ENCODE measurements at places on chromosomes 5 and 9. TPM values are rescaled to one million over a fixed set of nuclear protein-coding genes. Genes with fewer than 3 reads are reported as not detected.
A peak's percentile ranks its signal among the peaks of the same experiment; 100 is the strongest.

DNA sequence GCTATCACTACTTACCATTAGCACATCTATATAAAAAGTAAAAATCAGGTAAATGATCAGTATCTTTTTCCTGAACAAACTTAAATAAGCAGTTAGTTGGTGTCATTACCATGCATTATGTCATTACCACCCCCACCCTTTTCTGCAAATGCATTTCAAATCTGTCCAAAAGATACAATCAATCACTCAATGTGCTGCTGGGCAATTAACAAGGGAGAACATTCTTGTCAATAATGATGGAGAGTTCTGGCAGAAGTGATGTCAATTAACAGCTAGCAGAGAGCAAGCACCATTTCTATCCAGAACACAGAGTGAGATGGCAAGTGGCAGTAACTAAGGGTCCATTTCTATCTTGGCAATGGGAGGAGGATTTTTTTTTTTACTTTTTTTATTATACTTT is 3.5 kb upstream of the PDE4D start:
- no peak for DNase-seq

DNA sequence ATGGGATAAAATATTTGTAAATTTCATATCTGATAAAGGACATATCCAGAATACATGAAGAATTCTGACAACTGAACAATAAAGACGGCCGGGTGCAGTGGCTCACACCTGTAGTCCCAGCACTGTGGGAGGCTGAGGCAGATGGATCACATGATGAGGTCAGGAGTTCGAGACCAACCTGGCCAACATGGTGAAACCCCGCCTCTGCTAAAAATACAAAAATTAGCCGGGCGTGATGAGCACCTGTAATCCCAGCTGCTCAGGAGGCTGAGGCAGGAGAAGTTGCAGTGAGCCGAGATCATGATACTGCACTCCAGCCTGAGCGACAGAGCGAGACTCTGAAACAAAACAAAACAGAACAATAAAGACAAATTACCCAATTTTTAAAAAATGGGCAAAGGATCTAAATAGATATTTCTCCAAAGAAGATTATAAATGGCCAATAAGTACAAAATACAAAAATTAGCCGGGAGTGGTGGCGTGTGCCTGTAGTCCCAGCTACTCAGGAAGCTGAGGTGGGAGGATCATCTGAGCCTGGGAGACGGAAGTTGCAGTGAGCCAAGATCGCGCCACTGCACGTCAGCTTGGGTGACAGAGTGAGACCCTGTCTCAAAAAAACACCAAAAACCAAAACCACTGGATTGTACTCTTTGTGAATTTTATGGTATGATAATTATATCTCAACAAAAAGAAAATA is 9.6 kb upstream of the NSD1 start:
- peak; percentile 43 for DNase-seq

DNA sequence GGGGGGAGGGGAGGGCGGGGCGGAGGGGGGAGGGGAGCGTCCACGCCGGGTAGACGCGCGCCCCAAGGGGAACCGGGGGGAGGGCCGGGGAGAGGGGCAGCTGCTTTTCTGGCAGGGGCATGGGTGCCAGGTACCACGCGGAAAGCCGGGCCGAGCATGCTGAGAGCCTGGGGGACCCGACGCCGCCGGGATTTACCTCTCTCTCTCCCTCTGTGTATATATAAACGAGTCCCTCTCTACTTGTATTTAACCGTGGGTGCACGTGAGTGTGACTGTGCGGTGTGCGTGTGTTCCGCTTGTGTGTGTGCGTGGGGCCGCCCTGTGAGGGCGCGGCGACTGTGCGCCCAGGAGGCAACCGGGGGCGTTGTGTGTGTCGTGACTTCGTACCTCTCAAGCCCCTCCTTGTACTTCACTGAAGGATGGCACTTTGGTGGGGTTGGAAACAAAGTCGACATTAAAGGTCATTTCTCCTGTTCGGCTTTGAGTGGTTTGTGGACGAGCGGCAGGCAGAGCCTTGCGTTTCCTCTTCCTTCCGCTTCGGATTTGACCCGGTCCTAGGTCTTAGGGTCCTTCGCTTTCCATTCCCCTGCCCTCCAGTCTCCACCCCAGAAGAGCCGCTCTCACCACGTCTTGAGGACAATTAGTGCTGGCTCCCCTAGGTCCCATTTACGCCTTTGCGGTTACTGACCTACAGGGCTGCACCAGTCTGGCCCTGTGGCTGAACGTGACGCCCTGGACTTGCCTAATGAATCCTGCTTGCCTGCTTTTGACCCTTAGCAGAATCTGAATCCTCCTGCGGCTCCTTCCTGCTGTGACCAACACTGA is 36.2 kb upstream of the TTC1 start:
- no peak for DNase-seq

The ENTPD8 gene
- 0.78 TPM for total RNA-seq

The LPAR1 gene
- total RNA-seq: 64.4 TPM

The PRDM9 gene
- total RNA-seq: not detected

The REEP2 gene
- 0.54 TPM for total RNA-seq

The IFNK gene
- not detected for total RNA-seq

The GOLM1 gene
- 19.9 TPM for total RNA-seq

The RIMOC1 gene
- 22.6 TPM for total RNA-seq

All from thyroid gland (tissue), 4 donors.